Stimulated activated CD4-positive, alpha-beta T cell treated with anti-CD3 and anti-CD28 coated beads, TNF-alpha, amount 100 ng/mL, for 48 hours (primary cell): ENCODE measurements at places on chromosomes 2 and 18.

DNA sequence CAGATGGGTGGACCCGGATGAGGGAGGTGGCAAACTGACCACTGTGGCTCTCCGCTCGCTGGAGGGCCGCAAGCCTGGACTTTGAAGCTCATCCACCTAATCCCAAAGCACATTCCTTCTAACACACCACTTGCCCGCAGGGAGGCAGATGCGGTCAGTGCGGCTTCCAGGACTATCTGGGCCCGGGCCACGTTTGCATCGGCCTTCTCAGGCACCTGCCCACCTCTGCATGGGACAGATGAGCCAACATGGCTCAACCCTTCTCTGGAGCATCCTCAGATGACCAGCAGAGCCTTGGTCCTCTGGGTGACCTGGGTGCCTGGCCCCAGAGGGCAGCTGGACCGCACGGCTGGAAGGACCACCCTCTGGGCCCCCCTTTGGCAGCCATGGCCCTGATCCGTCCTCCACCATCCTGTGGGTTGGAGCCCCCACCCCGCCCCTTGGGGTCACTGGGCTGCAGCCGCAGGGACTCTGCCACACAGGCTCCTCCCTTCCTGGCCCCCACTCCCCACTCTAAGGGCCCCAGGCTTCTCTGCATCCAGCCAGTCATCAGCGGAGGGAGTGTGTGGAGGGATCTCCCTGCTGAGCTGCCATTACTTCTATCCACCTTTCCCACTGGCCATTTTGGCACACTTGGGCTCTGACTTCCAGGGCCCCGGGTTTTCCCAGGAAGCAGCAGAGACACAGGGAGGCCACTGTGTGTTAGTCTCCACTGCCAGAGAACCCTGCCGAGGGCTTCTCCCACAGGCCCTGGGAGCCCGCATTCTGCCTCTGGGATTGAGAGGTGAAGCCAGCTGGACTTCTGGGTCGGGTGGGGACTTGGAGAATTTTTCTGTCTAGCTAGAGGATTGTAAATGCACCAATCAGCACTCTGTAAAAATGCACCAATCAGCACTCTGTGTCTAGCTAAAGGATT is 12.3 kb downstream of the HDAC4 start:
- no peak for DNase-seq

DNA sequence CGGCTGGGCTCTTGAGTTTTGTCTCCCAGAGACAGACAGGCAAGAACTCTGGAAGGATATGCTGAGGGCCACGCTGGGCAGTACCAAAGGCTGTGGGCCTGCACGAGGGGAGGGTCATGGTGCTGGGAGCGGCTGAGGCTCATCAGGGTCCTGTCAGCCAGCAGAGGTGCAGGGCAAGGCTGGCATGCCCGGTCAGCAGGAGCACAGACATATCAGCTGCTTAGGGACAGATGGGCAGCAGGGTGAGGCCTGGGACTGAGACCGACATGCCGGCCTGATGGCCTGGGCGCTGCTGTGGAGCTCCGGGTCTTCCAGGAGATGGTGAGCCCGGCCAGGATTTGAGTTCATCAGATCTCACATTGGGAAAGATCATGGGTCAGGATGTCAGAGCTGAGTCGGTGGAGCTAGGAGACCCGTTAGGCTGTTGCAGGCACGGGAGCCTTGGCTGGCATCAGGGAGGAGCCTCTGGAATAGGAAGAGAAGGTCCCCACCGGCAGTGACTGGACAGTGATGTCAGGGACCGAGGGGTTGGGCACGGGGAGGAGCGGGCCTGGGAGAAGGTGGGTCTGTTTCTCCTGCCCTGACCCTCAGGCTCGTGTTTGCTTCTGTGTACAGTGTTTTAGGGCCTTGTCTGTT is 18.8 kb downstream of the CNDP2 start:
- no peak for DNase-seq

DNA sequence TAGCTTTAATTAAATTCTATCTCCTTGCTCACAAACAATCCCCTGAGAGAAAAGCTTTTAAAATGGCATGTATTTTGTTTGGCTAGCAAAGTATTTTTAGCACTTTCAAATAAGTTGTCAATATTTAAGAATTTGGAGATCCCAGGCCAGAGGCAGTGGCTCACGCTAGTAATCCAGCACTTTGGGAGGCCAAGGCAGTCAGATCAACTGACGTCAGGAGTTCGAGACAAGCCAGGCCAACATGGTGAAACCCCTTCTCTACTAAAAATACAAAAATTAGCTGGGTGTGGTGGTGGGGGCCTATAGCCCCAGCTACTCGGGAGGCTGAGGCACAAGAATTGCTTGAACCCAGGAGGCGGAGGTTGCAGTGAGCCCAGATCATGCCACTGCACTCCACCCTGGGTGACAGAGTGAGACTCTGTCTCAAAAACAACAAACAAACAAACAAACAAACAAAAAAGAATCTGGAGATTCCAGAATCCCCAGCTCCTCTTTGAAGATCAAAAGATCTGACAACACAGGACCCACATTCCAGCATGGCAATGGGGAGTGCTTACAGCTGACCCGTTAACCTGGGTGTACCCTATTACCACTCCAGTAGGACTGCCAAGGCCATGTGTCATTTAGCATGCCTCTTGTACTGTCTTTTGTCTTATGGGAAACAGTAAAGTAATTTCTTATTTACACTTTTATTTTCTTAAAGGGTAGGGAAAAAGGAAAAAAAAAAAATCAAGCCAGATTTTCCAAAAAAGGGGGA is 21.9 kb downstream of the SLC40A1 start:
- no peak for DNase-seq

DNA sequence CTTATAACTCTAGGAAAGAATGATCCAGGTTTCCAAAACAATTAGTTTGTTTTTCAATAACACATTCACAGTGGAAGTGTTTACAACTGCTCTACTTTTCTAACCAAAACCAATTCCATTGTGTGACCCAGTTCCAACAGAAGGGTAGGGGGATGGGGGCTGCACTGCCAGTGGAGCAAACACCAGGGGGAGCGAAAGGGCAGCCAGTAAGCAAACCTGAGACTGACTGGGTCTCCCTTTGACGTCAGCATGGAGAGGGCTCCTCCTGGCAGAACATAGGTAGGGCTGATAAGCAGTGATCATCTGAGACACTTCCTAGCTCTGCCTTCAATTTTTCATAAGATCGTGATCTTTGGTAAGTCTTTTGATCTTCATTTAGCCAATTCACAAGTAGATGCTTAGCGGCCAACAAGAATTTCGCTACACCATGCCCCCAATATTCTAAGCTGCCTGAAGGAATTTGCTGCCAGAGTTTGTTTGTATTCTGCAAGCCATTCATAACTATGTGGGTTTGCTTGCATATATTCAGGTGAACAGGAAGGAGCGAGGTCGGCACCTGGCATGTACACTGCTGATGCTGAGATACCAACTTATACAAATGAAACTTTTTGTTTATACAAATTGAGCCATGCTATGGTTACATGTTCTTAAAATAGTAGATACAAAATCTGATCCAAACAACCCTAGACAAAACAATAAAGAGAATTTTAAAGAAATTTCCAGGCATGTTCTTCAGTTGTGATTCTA is 45.9 kb downstream of the ST6GAL2 start:
- DNase-seq = no peak

- DNase-seq = no peak
These were observed 91.7 kb downstream of the CLIP4 start for GRCh38 chr2:29206941-29207340.

DNA sequence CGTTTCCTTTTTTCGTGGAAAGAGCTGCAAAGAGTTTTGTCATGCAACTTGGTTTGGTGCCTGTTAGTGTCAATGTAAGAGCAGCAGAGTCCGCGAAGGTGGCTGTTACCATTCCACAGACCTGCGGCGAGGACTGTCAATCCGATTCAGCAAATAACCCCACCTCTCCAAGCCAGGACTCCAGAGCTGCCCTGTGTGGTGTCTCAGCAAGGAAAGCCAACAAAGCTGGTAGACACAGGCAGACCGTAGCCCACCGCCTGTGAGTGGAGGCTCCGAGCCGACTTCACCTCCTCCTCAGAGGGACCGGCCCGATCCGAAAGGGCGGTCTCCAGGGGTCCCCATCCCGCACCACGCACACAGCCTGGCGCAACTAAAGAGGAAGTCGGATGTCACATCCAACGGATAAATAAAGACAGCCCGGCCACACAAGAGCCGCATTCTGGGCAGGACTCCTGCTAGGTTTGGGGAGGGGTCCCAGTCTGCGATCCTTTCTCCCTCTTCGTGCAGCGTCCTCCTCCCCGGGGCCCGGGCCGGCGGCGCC is 819 bp downstream of the ANKRD44 start:
- DNase-seq = no peak
